HFFc6 (cell line): ENCODE measurements at places on chromosomes 11 and 22. TPM values are rescaled to one million over a fixed set of nuclear protein-coding genes. Genes with fewer than 3 reads are reported as not detected.

The PNPLA3 gene
- total RNA-seq = 3.0 and 5.7 TPM in 2 replicates

The CABP2 gene
- total RNA-seq = not detected in 3 replicates

The NRXN2 gene
- total RNA-seq = 0.18 to 0.37 TPM (median 0.31 TPM) in 3 replicates

The CDCA5 gene
- 14.3 to 30.4 TPM (median 29.2 TPM) in 3 replicates for total RNA-seq

The IFITM10 gene
- total RNA-seq = 0.38 to 0.92 TPM (median 0.70 TPM) in 3 replicates

The P4HA3 gene
- 1.1 to 4.5 TPM (median 2.4 TPM) in 3 replicates for total RNA-seq

- DNase-seq = peak; percentile 18
- H3K4me3 ChIP-seq = peak overlapping the region; percentile 90
- H3K27ac ChIP-seq = peak overlapping the region; percentile 96
- peaks cover 14% of the 10 kb centered on the region for H3K36me3 ChIP-seq
- H3K4me1 ChIP-seq = peaks cover 33% of the 10 kb centered on the region
- H3K27me3 ChIP-seq = peaks cover 2% of the 10 kb centered on the region; the same call in 1 of the 2 replicates
Measured at GRCh38 chr11:122882857-122883645, 492 bp downstream of the JHY start.

DNA sequence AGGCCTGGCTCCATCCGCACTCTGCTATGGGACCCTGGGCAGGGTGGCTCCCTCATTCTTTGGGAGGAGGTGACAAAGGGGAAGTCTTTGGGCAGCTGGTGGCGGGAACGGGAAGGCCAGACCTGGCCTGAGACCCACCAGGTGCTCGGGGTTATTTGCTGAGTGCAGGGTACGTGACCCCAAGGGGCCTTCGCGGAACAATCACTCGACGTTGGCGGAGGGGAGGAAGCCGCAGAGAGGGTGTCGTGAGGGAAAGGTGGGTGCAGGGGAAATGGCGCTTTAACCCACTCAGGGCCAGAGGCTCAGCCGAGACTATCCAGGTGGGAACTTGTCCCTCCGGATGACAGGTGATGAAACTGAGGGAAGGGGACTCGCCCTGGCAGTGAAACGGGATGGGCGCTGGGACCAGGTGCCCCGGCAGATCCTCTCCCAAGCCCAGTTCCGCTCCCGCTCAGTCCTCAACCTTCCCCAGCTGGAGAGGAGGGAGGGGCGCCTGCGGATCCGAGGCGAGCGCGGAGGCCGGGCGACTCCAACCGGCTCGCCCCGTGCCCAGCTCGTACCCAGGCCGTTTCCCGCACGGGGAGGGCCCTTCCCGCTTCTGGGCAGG, 911 bp downstream of the A4GALT start:
- no peak for DNase-seq
- H3K27ac ChIP-seq = peak overlapping the region; percentile 42
- H3K4me3 ChIP-seq = peak overlapping the region; percentile 88
- H3K4me1 ChIP-seq = peaks cover 51% of the 10 kb centered on the region
- H3K27me3 ChIP-seq = peaks cover 9% of the 10 kb centered on the region

GRCh38 chr11:36238036-36238631, 51.1 kb downstream of the COMMD9 start:
- no peak overlapping the region for H3K4me3 ChIP-seq
- H3K36me3 ChIP-seq = no peaks in the 10 kb centered on the region
- peaks cover 8% of the 10 kb centered on the region for H3K4me1 ChIP-seq
- H3K27ac ChIP-seq = no peak overlapping the region
- H3K27me3 ChIP-seq = peaks cover 17% of the 10 kb centered on the region
- no peak for DNase-seq

GRCh38 chr11:70359451-70360205, 38.7 kb upstream of the CTTN start:
- no peaks in the 10 kb centered on the region for H3K4me1 ChIP-seq
- DNase-seq = no peak
- peaks cover 30% of the 10 kb centered on the region for H3K36me3 ChIP-seq
- H3K27ac ChIP-seq = no peak overlapping the region

GRCh38 chr22:49480896-49481658, 346.6 kb downstream of the BRD1 start:
- H3K27me3 ChIP-seq = peaks cover 4% of the 10 kb centered on the region; the same call in 1 of the 2 replicates
- DNase-seq = no peak
- no peak overlapping the region for H3K4me3 ChIP-seq
- no peak overlapping the region for H3K27ac ChIP-seq
- H3K4me1 ChIP-seq = no peaks in the 10 kb centered on the region
- peaks cover 16% of the 10 kb centered on the region for H3K36me3 ChIP-seq

DNA sequence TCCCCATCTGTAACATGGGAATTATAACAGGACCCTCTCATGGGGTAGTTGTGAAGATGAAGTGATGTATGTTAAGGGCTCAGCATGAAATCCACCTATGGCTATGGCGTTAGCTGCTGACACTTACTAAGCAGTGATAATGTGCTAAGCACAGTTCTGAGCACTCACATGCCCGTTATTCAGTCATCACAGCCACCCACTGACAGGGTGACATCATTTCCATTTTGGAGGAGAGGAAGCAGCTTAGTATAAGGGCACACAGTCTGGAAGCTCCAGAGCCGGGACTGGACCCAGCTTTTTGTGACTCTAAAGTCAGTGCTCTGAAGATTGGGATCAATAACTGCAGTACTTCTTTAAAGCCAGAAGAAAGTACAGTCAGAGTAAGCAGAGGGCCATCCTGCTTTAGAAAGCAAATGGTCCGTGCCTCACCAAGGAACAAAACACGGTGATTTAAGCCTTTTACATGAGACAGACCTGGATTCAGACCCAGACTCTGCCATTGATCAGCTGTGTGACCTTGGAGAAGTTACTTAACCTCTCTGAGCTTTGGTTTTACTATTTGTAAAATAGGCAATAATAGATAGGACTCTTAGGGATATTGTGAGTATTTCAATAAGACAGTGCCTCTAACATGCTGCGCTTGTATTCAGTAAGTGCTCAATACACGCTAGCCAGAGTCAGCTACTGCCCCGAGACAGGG, 61.5 kb downstream of the SGSM1 start:
- 0 out of 2 replicates have a peak, but pooled peaks cover 2% of the 10 kb centered on the region for H3K27me3 ChIP-seq
- no peak overlapping the region for H3K27ac ChIP-seq
- no peaks in the 10 kb centered on the region for H3K4me1 ChIP-seq
- H3K36me3 ChIP-seq = no peaks in the 10 kb centered on the region
- no peak overlapping the region for H3K4me3 ChIP-seq
- DNase-seq = no peak

- H3K4me3 ChIP-seq = no peak overlapping the region
- no peaks in the 10 kb centered on the region; the same call in 1 of the 2 replicates for H3K27me3 ChIP-seq
- H3K36me3 ChIP-seq = peaks cover 17% of the 10 kb centered on the region
- DNase-seq = no peak
- H3K27ac ChIP-seq = no peak overlapping the region
- peaks cover 38% of the 10 kb centered on the region for H3K4me1 ChIP-seq
Measured at GRCh38 chr11:85749287-85749834, 61.6 kb downstream of the SYTL2 start.

- no peak for DNase-seq
- peak overlapping the region; percentile 98 for H3K27ac ChIP-seq
- H3K27me3 ChIP-seq = peaks cover 8% of the 10 kb centered on the region
- peaks cover 86% of the 10 kb centered on the region for H3K4me1 ChIP-seq
- H3K4me3 ChIP-seq = peak overlapping the region; percentile 79
Measured at GRCh38 chr11:62556875-62557631, 10.4 kb upstream of the AHNAK start.

DNA sequence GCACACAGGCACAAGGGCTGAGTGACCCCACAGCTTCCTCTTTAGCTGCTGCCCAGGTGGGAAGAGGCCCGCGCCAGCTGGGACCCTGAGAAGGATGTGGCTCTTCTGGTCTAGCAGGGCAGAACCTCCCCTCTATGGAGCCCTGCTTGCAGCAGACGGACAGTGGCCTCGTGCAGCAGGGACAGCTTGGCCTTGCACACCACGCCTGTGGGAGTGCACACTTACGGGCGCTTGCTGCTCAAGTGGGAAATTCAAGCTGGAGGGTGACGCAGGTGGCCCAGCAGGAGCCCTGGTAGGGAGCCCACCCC, 971.4 kb downstream of the BRD1 start:
- no peaks in the 10 kb centered on the region for H3K27me3 ChIP-seq
- no peak for DNase-seq
- H3K4me3 ChIP-seq = no peak overlapping the region
- H3K27ac ChIP-seq = no peak overlapping the region
- H3K4me1 ChIP-seq = no peaks in the 10 kb centered on the region

DNA sequence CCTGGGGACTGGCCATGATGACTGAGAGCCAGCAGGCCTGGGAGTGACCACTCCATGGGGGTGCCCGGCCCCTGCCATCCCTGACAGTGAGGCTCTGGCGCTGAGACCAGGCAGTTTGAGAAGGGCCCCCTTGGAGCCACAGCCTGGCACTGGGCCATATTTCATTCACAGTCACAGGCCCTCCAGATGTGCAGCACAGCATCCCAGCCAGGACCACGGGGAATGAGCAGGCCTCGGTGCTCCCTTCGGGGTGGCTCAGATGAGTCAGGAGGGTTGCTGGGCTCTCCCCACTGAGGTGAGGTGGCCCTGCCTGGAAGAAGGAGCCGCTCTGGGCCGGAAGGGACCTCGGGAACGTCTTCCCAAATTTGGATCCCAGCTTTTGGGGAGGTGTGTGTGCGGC, 53.0 kb downstream of the GRAMD4 start:
- no peak overlapping the region for H3K4me3 ChIP-seq
- H3K27ac ChIP-seq = no peak overlapping the region
- no peaks in the 10 kb centered on the region; the same call in 1 of the 2 replicates for H3K27me3 ChIP-seq

GRCh38 chr22:42604403-42604802, 10.3 kb downstream of the POLDIP3 start:
- no peak for DNase-seq
- H3K36me3 ChIP-seq = peaks cover 24% of the 10 kb centered on the region
- no peaks in the 10 kb centered on the region; the same call in 1 of the 2 replicates for H3K27me3 ChIP-seq

- H3K4me1 ChIP-seq = peaks cover 15% of the 10 kb centered on the region; the same call in 1 of the 2 replicates
- DNase-seq = no peak
- no peaks in the 10 kb centered on the region for H3K36me3 ChIP-seq
- H3K4me3 ChIP-seq = no peak overlapping the region
- no peak overlapping the region for H3K27ac ChIP-seq
- peaks cover 66% of the 10 kb centered on the region for H3K27me3 ChIP-seq
Measured at GRCh38 chr11:126133901-126134300, 71.2 kb upstream of the CDON start.

DNA sequence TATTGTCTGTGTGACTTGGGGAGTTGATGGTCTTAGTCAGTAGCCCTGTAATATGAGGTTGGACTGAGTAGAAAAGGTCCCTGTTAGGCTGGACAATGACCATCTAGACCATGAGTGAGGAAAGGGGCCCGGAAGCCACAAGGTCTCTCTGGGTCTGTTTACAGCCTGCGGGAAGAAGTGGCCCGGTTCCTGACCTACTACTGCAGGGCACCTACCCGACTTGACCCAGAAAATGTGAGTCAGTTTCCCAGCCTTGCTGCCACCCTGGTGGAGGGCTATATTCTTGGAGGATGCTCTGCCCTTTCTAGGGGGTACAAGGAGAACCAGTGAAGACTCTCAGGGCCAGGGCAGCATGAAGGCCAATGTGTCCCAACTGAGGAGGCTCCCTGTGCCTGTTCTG, 3.4 kb downstream of the ACCSL start:
- no peak for DNase-seq
- peaks cover 26% of the 10 kb centered on the region for H3K27me3 ChIP-seq
- no peak overlapping the region for H3K27ac ChIP-seq
- H3K4me3 ChIP-seq = no peak overlapping the region
- H3K36me3 ChIP-seq = no peaks in the 10 kb centered on the region

- DNase-seq = no peak
- peaks cover 16% of the 10 kb centered on the region for H3K27me3 ChIP-seq
- no peak overlapping the region for H3K27ac ChIP-seq
- H3K4me3 ChIP-seq = no peak overlapping the region
- peaks cover 11% of the 10 kb centered on the region; the same call in 1 of the 2 replicates for H3K36me3 ChIP-seq
Measured at GRCh38 chr22:19168088-19168890, 10.2 kb downstream of the SLC25A1 start.

DNA sequence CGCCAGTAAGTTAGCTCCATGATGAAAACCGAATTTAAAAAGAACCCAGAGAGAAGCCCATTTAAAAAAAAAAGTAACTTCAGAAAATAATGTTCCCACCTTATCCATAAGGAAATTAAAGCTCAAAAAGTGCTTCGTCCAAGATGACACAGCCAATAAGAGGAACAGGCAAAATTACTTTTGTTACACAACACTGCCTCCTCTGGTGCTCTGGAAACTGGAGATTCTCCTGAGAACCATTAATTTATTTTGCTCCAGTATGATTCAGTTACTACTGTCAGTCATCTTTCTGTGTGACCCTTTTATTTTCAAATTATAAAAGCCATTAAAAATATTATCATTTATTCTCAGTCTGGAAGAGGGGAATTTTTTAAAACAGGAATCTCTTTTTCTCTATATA, 2.0 kb downstream of the IFT27 start:
- DNase-seq = peak; percentile 28
- H3K36me3 ChIP-seq = peaks cover 11% of the 10 kb centered on the region
- H3K4me3 ChIP-seq = no peak overlapping the region

GRCh38 chr22:45903355-45904135, 73.4 kb downstream of the WNT7B start:
- H3K27ac ChIP-seq = no peak overlapping the region
- DNase-seq = peak; percentile 48
- peaks cover 11% of the 10 kb centered on the region for H3K4me1 ChIP-seq
- H3K27me3 ChIP-seq = peaks cover 16% of the 10 kb centered on the region

- H3K36me3 ChIP-seq = no peaks in the 10 kb centered on the region
Measured at GRCh38 chr22:22799561-22799960, 88.1 kb upstream of the IGLL5 start.

DNA sequence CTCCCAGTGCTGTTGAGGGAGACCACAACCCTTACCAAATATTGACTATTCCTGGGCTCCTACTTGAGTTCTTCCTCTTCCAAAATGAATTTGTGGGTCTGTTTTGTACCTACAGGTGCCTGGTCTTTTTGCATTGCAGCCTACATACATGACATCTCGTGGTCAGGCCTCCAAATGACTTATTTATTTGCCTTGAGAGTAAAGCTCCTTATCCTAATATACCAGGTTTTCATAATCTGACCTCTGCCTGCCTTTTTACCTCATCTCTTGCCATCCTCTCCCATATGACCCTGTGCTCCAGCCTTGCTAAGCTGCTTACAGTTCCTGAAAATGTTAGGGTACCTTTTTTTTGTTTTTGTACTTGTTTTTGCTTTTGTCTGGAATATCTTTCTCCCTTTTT, 130.4 kb downstream of the UVRAG start:
- H3K27me3 ChIP-seq = no peaks in the 10 kb centered on the region
- H3K4me3 ChIP-seq = no peak overlapping the region
- H3K4me1 ChIP-seq = peaks cover 16% of the 10 kb centered on the region
- no peak overlapping the region for H3K27ac ChIP-seq

- no peak for DNase-seq
- H3K27me3 ChIP-seq = peaks cover 39% of the 10 kb centered on the region
- H3K4me1 ChIP-seq = peaks cover 77% of the 10 kb centered on the region
- peaks cover 39% of the 10 kb centered on the region for H3K36me3 ChIP-seq
- H3K4me3 ChIP-seq = no peak overlapping the region
Measured at GRCh38 chr22:39526736-39527171, 5.8 kb downstream of the RPS19BP1 start.
